ENCODE measurements at places on chromosomes 2 and 18.

GRCh38 chr2:158756976-158757375 is 38.1 kb upstream of the DAPL1 start:
- no peak for DNase-seq

DNA sequence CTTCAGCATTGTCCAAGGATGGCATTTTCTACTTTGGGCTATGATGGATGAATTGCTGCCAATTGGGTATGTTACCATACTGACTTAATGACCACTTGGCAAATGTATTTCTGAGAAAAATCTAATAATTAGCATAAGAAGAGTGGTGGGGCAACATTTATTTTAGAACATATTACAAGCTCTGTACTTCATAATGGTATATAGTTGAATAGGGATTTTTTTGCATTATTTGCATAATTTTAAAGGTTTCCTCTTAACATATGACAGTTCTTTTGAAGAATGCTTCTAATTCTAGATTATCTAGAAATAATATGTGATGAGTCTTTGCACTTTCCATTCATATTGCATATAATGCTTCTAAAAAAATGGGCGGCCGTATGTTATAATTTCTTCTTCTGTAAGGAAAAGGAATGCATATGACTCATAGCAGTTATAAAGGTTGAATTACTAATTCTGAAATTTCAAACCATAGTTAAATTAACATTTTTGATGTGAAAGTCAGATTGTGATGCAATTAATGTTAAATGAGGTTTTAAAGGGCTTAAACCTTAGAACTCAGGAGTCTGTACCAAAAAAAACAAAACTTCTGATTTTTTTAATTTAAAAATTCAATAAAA is 1652.3 kb upstream of the SLC39A10 start:
- DNase-seq, result no peak

GRCh38 chr2:230708204-230708603 is 4.4 kb upstream of the CAB39 start:
- DNase-seq, result no peak

DNA sequence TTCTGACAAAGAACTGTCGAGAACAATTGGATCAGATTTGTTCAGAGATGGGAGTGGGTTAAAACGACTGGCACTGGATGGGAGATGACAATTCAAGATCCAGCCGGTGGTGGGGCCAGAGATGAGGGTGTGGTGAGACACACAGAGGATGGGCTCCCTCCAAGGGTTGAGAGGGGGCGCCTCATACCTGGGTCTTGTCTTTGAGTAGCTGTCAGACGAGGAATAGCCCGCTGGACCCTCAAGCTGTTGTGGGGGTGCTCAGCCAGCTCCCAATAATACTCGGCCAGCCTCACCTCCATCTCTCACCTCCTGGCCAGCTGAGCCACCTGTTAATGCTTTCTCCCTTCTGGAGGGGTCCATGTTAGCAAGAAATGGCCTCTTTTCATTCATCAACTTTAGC is 14.0 kb downstream of the INPP5D start:
- no peak for DNase-seq

- no peak for DNase-seq
These were observed 60.0 kb downstream of the RBMS1 start for GRCh38 chr2:160433466-160434140.

DNA sequence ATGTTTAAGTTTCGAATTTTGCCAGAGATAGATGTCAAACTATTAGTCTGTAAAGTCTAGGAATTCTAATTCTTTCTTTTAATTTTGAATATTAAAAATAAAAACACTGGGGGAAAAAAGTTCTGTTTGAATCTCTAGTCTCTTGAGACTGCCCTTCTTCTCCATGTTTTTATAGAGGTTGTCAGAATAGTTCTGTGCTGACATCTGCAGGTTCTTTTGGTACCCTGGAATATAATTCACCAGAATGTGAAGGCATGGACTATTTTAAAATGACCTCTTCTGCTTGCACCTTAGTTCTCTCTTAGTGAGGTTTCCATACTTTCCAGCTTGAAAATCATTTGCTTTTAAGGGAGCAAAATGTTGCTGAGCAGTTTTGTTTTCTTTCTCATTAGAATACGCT is 121.0 kb upstream of the MSTN start:
- no peak for DNase-seq

DNA sequence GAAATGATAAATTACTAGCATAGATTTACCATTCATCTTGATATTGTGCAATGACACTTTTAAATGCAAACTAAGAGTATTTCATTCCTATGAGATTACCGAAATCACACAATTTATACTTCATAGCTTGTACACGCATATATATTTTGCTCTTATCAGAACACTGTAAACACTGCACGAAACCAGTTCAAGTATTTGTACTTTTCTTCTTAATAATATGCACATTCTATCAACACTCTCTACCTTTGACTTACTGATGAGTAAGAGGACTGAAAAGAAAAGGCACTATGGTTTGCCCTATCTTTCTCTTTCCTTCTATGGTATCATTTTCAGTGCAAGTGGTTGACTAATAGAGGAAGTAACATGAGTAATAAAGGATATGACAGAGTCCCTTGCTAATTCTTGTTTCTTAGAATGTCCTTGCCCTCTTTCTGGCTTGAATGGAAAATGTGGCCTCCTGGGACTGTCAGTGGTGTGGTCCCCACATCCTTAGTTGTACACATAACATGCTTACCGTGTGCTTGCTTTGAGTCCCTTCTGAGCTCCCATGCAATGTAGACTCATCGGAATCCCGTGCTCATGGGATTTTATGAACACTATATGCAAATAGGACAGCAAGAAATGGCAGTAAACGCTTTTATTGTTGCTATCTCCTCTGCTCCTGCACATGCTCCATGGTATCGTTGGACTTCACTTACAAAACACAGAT is 363.5 kb upstream of the TNP1 start:
- DNase-seq, result peak; percentile 4

DNA sequence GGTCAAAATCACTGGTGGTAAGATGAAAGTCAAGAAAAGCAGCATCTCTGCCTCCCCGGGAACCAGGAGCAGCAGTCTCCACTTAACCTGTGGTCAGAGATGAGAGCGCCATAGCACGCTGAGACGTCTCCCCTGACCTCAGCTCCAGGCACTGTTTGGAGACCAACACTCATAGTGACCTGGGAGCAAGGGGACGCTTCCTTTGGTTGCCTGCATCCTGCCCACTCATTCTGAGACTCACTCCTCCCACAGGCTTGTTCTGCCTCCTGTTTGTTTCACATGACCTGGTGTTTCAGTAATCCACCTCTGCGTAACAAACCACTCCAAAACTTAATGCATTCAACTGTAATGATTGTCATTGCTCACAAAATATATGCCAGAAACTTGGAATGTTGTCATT is 139.3 kb downstream of the ACOXL start:
- no peak for DNase-seq

- no peak for DNase-seq
These were observed 3.7 kb upstream of the SOCS6 start for GRCh38 chr18:70284976-70285620.

- DNase-seq, result no peak
These were observed 19.0 kb downstream of the PNO1 start for GRCh38 chr2:68176657-68177056.

DNA sequence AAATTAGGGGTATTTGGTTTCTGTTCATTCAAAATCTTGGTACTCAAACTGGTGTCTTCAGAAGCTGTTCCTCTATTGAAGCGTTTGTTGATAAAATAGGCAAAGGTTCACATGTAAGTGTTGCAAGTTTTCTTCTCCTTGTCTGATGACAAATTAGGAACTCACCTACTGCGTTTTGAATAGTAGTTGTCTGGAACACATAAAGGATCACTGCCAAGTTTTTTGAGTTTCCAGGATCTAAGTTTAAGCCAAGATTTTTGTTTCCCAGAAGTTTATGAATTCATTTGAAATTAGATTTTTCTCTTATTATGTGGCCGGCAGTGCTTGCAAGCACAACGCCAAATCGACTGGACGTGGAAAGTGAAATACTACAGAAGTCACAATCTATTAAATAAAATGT is 85.4 kb downstream of the ARHGEF33 start:
- no peak for DNase-seq

- no peak for DNase-seq
These were observed 657 bp downstream of the SGPP2 start for GRCh38 chr2:222424729-222425671.

GRCh38 chr2:218961229-218961628 is 1.8 kb downstream of the CDK5R2 start:
- DNase-seq, result no peak

DNA sequence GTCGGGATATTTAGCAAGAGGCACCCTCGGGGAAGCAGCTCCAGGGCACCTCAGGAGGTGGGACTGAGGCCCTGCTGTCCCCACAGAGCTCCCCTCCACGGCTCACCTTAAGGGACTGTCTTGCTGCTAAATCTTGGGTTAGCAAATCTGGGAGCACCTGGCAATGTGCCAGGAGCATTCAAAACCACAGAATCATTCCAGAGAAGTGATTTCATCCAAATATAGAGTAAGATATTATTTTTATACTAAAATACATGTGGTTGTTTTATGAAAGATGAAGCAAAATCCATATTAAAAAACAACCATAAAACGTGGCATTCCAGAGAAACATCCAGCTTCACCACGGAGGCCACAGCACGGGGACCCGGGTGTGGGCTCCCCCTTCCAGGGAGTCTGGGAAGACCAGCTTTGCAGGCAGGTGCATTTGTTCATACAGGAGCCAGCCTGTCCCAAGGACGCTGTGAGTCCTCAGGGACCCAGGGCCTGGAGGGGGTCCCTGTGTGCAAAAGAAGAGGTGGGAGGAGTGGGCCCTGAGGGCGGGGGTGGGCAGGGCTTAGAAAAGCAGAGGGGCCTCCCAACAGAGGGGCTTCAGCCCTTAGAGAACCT is 16.3 kb downstream of the HS1BP3 start:
- no peak for DNase-seq

DNA sequence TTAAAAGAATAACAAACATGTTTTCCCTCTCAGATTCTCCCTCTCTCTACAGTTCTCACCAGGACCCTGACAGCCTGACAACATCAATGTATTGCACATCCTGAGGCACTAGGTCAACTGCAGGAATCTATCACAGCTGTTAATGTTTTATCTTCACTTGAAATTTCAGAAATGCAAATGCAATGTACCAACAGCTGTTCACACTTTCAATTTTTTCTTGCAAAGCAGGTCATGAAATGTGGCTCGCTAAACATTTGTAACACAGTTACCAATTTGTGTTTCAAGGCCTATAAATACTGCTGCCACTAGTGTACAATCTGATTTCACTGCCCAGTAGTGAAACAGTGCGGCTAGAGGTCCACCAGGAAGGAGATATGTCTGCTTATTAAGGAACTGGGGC is 147.8 kb downstream of the EXOC6B start:
- DNase-seq, result no peak

- DNase-seq, result no peak
These were observed 20.1 kb downstream of the SERPINB12 start for GRCh38 chr18:63562284-63562683.

DNA sequence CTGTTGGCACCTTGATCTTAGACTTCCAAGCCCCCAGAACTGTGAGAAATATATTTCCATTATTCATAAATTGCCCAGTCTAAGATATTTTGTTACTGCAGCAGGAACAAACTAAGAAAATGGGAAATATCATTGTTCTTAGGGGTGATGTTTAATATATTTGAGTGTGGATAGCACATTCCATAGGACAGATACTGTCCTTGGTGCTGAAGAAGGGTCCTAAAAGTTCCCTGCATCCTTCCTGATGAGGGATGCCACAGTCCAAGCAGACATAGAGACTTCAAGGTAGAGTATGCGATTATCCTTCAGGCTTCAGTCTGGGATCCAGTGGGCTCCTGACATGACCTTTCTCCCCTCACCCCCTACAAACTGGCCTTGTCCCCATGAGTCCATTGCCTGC is 689.0 kb downstream of the TDRD15 start:
- DNase-seq, result no peak

DNA sequence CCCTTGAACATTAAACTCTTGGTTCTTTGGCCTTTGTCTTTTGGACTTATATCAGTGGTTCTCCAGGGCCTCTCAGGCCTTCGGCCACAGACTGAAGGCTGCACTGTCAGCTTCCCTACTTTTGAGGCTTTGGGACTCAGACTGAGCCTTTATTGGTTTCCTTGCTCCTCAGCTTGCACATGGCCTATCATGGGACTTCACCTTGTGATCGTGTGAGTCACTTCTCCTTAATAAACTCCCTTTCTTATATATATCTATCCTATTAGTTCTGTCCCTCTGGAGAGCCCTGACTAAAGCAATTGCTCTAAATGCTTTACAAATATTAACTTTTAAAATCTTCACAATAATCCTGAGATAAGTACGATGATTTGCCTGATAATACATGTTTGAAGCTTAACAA is 353.6 kb upstream of the TRIB2 start:
- DNase-seq, result no peak

DNA sequence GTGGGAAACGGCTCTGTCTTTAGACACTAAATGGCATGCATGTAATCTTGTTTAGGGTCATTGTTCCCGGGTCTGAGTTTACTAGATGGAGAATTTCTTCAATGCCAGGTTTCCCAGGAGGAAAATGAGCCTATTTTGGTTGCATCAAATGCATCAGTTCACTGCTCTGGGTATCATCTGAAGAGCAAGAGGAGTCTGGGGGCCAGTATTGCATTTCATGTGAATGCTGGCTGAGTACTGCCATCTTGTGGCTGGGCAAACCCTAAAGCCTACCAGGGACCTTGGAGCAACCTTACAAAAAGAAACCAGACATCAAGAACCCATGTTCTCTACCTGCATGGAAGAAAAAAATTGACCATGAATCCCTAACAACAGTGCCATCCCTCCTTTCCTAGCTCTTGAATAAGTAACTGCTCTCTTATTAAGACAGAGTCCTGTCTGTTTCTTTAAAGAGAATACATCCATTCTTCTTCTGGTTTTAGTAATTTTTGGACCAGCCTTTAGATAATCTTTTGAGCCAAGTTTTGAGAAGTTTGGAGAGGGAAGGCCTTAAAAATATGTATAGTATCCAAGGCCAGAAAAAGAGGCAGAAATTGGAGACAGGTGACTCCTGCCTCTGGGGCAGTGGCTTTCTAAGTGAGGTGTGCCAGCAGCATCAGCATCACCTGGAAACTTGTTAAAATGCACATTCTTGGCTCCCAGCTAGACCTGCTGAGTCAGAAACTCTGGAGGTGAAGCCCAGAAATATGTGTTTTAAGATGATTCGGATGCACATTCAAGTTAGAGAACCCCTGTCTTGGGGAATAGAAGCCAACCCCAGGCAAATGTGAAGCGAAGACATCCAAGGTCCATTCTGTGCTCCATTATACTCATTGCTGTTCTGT is 261.0 kb upstream of the CXCR4 start:
- DNase-seq, result peak; percentile 46

- no peak for DNase-seq
These were observed 463.5 kb upstream of the NETO1 start for GRCh38 chr18:73331212-73331772.

DNA sequence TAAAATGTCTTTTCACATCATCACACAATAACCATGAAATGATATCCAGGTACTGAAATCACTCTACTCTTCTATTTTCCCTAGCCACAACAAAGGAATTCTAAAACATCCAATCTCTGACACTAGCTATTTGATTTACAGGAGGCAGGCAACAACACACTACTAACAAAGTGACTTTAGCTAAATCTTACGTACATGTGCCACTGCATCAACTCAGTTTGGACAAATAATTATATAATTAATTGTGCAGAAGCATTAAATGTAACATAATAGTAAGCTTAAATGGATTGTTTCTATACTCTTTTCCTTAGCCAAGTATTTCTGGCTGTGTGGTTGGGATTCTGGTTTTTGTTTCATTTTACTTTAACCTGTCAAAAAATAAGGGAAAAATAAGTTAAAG is 192.4 kb downstream of the AFF3 start:
- DNase-seq, result no peak

GRCh38 chr2:69083235-69083748 is 70.3 kb downstream of the ANTXR1 start:
- no peak for DNase-seq

Measured in stimulated activated CD8-positive, alpha-beta memory T cell treated with anti-CD3 and anti-CD28 coated beads, Interleukin-4, amount 100 ng/mL, for 24 hours (primary cell).